MV-4-11 (cell line): ENCODE measurements at places on chromosomes 12 and 14.

DNA sequence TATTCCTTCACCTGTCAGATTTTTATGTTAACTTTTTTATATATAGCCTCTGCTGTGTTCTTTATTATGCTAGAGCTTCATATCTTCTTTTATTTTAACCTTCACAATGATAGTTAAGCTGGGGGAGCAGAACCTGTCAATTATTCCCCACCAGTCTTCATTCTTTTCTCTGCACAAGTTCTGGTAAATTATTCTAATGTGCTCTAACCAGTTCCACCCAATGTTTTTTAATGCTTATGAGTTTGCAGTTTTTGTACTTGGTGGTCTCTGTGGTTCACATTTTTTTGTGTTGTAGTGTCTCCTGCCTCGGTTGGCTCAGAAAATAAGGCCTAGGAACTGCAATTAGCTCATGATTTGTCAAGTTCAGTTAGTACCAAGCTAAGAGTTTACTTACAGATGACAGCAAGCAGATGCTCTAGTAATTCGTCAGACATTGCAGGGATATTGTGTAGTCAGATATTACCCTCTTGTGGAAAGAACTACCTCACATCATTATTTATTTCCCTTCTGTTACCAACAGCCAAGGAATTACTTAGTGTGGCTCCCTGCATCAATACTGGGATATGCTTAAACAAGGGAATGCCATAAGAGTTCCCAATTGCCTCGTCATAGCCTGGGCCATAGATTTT, 14.5 kb downstream of the DYRK2 start:
- no peak for DNase-seq

DNA sequence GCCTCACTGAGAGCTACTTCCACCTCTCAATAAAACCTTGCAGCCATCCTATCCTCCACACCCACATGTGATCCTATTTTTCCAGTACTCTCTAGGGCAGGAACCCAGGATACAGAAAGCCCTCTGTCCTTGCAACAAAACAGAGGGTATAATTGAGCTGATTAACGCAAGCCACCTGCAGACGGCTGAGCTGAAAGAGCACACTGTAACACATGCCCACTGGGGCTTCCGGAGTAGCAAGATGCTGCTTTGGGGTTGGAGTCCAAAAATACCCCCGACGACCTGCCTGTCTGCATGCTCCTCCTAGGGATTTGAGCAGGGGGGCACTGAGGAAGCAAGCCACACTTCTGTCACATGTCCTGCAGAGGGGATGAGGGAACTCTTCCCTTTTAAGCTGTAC, 401.1 kb upstream of the FOXG1 start:
- DNase-seq = no peak

DNA sequence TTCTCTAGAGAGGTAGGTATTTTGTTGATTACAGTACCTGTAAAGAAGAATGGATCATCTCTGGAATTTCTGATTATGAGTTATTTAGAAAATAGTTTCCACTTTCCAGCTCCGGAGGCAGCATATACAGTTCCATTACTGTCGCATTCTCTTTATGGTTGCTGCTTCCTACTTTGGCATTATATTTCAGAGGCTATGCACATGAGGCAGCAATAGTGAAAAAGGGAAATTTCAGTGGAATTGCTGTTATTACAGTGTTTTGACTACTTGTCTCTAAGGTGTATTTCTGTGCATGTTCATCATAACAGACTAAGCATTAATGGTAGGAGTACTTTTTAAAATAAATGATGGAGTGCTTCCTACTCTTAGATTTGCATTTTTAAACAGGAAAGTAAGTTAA, 10.2 kb downstream of the GNG2 start:
- no peak for DNase-seq

- DNase-seq = no peak
Observed at GRCh38 chr12:108833355-108833733, 24.0 kb downstream of the SSH1 start.
